HFFc6 (cell line): ENCODE measurements at places on chromosomes 3 and 15. TPM values are rescaled to one million over a fixed set of nuclear protein-coding genes. Genes with fewer than 3 reads are reported as not detected.

Gene PP2D1
- total RNA-seq, result not detected in 3 replicates

Gene AADACL2
- not detected in 3 replicates for total RNA-seq

Gene SERPINI2
- not detected in 3 replicates for total RNA-seq

DNA sequence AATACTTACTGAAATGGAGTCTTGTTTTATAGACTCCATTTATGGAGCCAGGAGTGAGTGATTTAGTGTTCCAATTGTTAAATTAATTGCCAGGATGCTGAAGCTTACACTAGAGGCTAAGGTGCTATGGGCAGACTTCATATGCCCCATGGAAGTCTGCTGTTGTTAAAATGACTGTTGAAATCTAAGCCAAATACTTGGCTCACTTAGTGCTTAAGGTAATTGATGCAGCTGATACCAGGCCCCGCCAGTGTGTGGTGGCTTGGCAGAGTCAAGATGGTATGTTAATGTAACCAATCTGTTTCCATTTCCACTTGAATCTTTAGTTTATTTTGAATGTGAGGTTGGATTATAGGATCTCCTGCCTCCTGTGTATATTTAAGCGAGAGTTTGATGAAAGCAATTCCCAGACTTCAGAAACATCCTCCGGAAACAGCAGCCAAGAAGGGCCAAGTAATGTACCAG, 187.1 kb downstream of the ITPR1 start:
- H3K4me1 ChIP-seq, result peaks cover 15% of the 10 kb centered on the region
- no peak overlapping the region for H3K27ac ChIP-seq
- H3K4me3 ChIP-seq, result no peak overlapping the region
- no peaks in the 10 kb centered on the region for H3K36me3 ChIP-seq

DNA sequence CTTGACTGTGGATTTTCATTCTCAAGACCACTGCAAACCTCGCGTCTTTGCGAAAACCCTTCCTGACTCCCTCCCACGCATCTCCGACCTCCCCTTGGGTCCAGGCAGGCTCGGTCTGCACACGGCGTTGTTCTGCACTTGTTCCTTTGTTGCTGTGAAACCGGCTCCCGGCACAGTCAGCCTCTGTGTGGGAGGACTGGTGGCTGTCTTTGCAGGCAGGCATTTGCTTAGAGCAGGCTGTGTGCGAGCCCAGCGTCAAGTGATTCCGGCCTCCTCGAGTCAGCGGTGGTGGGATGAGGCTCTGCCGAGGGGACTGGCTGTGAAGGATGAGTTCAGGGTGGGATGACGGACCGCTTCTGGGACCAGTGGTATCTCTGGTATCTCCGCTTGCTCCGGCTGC, 102.6 kb upstream of the ROPN1 start:
- H3K4me1 ChIP-seq, result no peaks in the 10 kb centered on the region; the same call in 1 of the 2 replicates
- no peak for DNase-seq
- H3K27me3 ChIP-seq, result peaks cover 41% of the 10 kb centered on the region

DNA sequence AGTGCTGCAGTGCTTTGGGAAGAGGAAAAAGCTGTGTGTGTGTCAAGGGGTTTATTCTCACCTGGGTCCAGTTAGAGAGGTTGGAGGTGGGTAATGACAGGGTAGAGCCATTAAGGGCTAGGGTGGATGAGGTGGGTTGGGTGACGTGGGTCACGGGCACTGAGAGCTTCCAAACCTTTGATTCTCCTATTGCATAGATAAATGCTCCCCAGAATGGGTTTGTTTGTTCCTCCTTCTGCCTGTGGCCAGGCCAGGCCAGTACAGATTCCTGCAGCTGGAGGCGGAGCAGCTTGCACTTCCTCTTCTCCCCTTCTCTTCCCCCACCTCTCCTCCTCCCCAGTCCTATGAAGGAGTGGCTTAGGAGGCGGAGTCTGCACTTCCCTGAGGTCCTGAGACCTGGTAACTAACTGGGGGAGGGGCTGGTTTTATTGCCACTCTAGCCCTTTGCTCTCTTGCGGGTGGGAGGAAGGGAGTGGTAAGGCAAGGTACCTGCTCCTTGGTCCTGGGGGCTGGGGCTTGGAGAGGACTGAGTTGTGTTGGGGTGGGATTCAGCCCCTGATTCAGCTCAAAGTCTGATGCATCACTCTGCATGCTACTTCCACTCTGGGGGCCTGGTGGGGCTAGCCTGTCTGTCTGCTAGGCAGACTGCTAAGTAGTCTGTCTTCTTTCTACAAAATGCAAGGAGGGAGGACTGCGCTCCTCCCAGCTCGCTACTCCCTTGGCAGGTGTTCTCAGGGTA, 3.5 kb downstream of the SPINT1 start:
- no peak overlapping the region for H3K4me3 ChIP-seq
- no peaks in the 10 kb centered on the region for H3K36me3 ChIP-seq
- no peak overlapping the region for H3K27ac ChIP-seq
- peaks cover 40% of the 10 kb centered on the region for H3K27me3 ChIP-seq

GRCh38 chr3:108100906-108101660, 10.3 kb upstream of the CD47 start:
- H3K4me1 ChIP-seq, result peaks cover 44% of the 10 kb centered on the region
- no peaks in the 10 kb centered on the region for H3K36me3 ChIP-seq
- no peak overlapping the region for H3K27ac ChIP-seq
- DNase-seq, result no peak

- H3K4me1 ChIP-seq, result peaks cover 57% of the 10 kb centered on the region
- H3K27me3 ChIP-seq, result peaks cover 6% of the 10 kb centered on the region
- DNase-seq, result no peak
- peak overlapping the region; percentile 97 for H3K4me3 ChIP-seq
- H3K36me3 ChIP-seq, result peaks cover 41% of the 10 kb centered on the region
- peak overlapping the region; percentile 67 for H3K27ac ChIP-seq
Measured at GRCh38 chr3:53252096-53252946, 3.5 kb downstream of the TKT start.

DNA sequence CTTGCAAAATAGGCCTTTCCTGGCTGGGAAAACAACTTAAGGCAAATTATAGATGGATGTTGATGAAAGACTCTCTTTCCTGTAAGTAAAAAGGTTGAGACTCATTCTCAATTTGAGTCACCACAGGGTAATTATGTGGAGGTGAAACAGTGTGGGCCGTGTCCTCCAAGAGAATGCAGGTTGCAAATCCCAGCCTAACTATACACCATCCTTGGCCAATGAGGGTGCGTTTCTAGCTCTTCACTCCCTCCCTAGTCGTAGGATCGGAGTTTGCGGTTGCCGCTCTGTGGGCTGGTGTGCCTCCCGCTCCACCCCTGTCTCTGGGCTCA, 259.9 kb downstream of the PLCL2 start:
- no peak overlapping the region for H3K4me3 ChIP-seq
- DNase-seq, result no peak
- H3K36me3 ChIP-seq, result no peaks in the 10 kb centered on the region
- no peak overlapping the region for H3K27ac ChIP-seq
- peaks cover 7% of the 10 kb centered on the region; the same call in 1 of the 2 replicates for H3K4me1 ChIP-seq

GRCh38 chr3:133812872-133813271, 7.3 kb downstream of the SRPRB start:
- H3K4me1 ChIP-seq, result peaks cover 15% of the 10 kb centered on the region
- H3K4me3 ChIP-seq, result no peak overlapping the region
- peak overlapping the region; percentile 44 for H3K27ac ChIP-seq
- H3K27me3 ChIP-seq, result no peaks in the 10 kb centered on the region
- peaks cover 20% of the 10 kb centered on the region; the same call in 1 of the 2 replicates for H3K36me3 ChIP-seq
